ENCODE measurements at places on chromosomes 2 and 18.

GRCh38 chr2:235610696-235611257 is 116.9 kb downstream of the AGAP1 start:
- no peak for DNase-seq

GRCh38 chr18:26403491-26403890 is 144.9 kb downstream of the KCTD1 start:
- DNase-seq: no peak

GRCh38 chr2:197209742-197210408 is 100.7 kb downstream of the ANKRD44 start:
- DNase-seq: no peak

DNA sequence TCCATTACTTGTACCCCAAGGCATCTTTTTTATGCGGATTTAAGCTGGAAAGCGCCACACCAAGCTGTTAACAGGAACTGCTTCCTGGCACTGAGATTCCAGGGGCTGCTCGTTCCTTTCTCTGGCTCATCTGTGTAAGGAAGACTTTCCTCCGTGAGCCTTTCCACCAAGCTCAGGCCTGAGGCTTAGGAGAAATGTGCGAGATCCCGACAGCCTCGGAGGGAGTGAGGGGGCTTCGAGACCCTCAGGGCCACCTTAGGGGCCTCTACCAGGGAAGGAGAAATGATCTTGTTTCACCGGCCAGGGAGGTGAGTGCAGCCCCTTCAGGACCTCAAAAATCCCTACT is 17.1 kb downstream of the B3GNT7 start:
- DNase-seq: no peak

DNA sequence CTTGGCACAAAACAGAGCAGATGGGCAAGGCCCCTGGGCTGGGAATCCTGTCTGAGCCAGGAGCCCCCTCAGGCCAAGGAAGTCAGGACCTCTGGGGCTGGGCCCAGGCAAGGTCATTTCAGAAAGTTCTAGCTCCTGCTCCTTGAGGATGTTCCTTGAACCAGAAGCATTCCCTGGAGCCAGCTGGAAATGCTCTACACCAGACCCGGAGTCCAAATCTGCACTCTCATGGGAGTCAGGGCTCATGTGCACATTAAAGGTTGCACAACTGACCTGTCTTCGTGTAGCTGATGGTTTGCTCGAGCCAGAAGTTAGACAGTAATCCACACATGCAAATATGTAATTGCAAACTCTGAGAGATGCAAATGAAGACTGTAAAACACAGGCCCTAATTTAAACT is 18.0 kb downstream of the PARD6G start:
- DNase-seq: no peak
